Kidney (tissue), 22 donors: ENCODE measurements at places on chromosomes 6 and 20. TPM values are rescaled to one million over a fixed set of nuclear protein-coding genes. Genes with fewer than 3 reads are reported as not detected.

Gene DCDC2
- total RNA-seq: 110 TPM

Gene TRIM10
- total RNA-seq: 0.79 TPM

Gene OPRM1
- total RNA-seq: not detected

- DNase-seq: peak; percentile 23
Measured at GRCh38 chr6:143337201-143337949, 113.1 kb downstream of the ADAT2 start.

DNA sequence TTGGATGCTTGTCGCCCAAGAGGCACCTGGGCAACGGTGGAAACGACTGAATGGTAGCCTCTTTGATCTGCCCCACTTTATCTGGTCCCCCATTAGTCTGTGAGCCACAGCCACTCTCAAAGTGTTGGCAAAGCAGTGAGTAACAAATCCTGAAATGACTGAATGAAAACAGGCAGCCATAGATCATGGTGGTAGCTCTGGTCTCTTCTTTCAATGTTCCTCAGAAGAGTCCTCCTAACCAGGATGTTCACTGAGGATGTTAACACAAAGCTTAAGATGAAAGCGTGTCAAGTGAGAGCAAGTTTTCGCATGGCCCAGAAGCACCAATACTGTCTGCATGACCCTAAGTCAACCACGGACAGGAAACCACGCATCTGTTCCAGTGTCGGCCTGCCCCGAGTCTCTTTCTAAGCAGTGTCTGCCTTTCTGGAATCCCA, 107.3 kb downstream of the IRF4 start:
- no peak for DNase-seq

DNA sequence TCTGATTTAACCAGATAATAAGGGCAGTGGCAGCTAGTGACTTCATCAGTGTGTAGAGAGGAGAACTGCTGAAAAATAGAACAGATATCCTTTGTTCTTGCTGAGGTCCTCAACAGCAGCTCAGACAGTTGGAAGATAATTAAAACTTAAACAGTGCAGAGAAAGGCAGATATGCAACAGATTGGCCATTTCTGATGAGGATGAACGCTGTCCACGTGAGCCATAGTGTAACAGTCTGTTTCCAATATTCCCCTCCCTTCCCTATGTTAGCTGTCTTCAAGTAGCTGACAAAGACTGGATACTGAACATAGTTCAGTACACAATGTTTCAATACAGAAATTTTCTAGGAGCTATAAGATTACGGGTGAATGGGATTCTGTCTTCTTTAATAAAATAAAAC, 291.4 kb downstream of the BTBD9 start:
- no peak for DNase-seq
